ENCODE measurements at places on chromosomes 7 and 10.

- no peak for DNase-seq
These were observed 128.4 kb upstream of the PLPP4 start for GRCh38 chr10:120328647-120329046.

- no peak for DNase-seq
These were observed 256.6 kb downstream of the SORCS3 start for GRCh38 chr10:104897696-104898095.

DNA sequence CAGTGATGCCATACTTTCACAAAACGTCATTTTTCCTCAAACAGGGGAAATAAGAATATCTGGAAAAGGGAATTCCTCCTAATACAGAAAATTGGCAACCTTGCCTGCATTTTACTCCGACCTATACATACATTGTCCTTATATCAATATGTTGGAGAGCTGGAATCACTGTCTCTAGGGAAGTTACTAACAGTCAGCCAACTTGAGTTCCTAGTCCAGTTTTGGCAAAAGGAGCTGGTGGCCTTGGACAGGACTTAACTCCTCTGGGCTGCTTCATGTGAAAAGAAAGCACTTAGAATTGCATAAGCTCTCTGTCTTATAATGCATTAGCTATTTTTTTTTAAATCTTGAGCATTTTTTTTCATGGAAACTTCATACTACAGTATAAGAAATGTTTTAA is 174.2 kb upstream of the HGF start:
- DNase-seq, result no peak

DNA sequence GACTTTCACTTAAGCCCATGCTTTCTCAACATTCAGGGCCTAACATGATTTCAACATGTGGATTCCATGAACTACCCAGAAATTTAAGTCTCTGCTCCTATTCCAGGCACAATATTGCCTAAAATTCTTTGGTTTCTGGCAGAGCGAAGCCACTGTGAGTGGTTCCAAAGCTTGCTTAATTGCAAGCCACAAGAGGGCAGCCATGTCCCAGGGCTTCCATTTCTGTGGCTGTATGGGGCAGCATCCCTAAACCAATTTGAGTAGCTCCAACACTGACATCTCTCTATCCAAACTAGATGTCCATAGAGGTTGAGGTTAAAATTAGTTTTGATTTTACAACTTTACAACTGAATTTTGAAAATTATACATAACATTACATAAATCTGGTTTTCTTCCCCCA is 56.3 kb upstream of the MDFIC start:
- DNase-seq, result peak; percentile 8

- DNase-seq, result no peak
These were observed 13.5 kb downstream of the ERLIN1 start for GRCh38 chr10:100172349-100172748.

- DNase-seq, result no peak
These were observed 3.9 kb downstream of the PIK3AP1 start for GRCh38 chr10:96716390-96716789.

DNA sequence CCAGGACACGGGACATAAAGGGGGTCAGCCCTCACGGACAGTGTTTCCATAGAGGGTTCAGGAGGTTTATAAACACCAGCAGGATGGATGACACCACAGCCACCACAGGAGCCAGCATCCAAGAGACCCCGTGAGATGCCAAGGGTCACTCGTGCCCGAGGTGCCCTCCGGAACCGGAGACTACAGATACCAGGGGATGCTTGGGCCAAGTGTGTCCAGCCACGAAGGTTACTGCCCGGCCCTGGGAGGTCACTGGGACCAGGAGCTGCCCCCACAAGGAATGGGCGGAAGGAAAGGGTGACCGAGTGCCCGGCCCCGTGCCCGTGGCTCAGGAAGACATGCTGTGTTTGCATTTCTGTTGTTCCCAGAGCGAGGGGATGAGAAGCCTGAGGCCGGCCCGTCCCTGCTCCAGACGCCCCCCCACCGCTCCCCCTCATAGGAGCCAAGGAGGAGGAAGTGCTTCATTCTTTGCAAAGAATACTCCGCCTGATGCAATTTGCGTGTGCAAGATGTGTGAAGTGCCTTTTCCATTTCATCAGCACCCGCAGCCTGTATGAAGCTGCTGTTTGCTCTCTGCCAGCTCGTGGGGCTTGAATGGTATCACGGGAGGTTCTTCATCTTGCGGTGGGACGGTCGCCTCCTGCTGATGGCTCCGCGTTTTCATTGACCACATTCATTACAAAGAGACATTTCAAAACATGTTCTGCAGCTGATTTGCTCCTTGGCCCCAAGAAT is 176.4 kb downstream of the ELFN1 start:
- no peak for DNase-seq

DNA sequence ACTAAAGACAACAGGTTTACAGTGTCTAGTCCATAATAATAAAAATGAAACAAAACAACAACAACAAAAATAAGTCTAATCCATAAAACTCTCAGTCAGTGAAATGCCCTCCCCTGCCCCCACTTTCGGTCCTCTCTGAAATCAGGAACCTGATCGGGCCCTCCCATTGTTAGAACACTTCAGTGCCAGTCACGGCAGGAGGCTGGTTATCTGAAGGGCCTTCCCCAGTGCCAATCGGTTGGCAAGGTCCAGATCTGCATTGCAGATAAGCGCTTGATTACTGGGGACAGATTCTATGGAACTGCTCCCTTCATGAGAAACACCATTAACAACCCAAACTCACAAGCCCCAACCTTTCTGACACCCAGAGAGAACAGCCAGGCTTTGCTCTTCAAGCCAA is 72.2 kb upstream of the EEPD1 start:
- DNase-seq, result no peak

GRCh38 chr10:129029051-129029450 is 438.0 kb upstream of the MGMT start:
- DNase-seq, result no peak

DNA sequence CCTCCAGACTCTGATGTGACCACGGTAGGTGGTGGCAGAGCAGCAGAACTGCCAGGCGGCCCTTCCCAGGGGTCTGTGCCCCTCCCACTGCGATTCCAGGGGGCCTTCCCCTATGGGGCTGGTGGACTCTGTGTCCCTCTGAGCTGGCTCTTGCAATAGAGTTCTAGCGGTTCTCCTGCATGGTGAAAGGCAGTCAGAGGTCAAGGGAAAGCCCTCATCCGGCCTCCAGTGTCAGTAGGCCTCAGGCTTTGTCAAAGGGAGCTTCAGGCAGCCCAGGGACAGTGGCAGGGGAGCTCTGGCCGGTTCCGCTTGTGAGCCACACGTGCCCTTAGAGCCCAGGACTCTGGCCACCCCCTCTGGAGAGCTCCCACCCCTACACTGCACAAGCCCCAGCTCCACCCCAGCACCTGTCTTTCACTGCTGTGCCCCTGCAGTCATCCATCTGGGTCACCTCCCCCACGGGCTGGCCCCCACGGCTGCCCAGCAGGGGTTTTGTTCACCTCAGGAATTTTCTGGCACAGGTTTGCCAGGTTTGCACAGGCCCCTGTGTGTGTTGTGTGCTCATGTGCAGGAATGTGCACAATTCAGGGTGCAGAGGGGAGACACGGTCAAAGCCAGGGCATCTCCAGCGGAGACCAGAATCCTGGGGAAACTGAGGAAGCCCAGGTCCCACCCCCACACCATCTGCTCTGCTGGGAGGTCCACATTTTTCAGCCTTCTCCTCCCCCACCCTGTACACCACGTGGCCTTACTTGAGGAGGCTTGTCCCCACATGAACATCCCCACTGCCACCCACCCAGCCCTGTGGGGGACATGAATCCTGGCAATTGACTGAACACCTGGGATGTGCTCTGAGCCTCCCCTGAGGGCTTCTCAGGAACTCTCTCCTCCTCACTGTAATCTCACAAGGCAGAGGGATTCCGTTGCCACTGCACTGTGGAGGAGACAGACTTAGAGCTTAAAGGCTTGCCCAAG is 23.8 kb downstream of the C10orf105 start:
- DNase-seq, result no peak

GRCh38 chr7:77791956-77792355 is 6.3 kb downstream of the TMEM60 start:
- no peak for DNase-seq

DNA sequence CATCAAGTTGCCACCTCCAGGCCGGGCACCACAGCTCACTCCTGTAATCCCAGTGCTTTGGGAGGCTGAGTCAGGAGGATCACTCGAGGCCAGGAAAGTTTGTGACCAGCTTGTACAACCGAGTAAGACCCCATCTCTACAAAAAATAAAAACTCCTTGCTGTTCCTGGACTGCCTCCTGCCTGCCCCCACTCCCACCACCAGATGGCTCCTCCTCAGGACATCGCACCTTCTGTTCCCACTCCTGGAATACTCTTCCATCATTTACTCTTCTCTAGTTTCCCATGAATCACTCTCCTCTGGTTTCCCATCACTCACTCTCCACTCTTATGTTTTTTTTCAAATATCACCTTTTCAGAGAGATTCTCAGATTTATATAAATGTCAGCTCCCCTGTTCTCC is 540.7 kb downstream of the CALN1 start:
- DNase-seq, result no peak

GRCh38 chr7:44801890-44802289 is 5.4 kb downstream of the PPIA start:
- DNase-seq, result no peak

DNA sequence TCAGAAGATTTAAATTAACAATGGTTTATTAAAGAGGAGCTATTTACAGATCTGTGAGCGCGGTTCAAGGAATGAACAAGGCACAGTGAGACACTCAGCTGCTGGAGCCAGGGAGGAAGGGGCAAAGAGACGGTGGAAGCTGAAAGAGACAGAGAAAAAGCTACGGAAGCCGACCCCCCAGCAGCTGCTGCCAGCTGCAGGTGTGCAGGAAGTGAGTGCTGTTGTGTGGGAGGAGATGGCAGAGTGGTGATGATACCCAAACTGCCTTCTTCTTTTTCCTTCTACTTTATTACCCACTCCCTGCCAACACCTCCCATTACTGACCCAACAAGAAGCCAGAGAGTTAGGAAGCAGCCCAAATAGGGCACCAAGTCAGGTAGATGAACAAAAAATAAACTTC is 41.9 kb upstream of the MBL2 start:
- DNase-seq, result no peak

DNA sequence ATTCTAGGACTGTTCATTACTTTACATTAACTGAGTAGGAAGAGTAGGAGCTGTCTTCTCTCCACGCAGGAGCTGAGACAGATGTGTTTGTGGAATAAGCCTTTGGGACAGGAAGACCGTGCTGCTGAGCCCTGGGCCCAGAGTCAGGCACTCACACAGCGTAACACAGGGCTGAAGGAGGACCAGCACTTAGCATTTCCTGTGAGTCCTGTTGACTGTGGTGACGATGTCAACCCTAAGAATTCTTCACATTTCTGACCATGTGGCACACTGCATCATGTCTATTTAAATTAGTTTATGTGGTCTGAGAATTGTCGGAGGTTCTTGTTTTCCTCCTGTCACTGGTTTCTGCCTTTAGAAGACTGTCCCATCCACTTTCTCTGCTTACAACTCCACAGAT is 117.2 kb downstream of the PIP4K2A start:
- no peak for DNase-seq

GRCh38 chr10:35130663-35131062 is 4.0 kb downstream of the CREM start:
- no peak for DNase-seq

DNA sequence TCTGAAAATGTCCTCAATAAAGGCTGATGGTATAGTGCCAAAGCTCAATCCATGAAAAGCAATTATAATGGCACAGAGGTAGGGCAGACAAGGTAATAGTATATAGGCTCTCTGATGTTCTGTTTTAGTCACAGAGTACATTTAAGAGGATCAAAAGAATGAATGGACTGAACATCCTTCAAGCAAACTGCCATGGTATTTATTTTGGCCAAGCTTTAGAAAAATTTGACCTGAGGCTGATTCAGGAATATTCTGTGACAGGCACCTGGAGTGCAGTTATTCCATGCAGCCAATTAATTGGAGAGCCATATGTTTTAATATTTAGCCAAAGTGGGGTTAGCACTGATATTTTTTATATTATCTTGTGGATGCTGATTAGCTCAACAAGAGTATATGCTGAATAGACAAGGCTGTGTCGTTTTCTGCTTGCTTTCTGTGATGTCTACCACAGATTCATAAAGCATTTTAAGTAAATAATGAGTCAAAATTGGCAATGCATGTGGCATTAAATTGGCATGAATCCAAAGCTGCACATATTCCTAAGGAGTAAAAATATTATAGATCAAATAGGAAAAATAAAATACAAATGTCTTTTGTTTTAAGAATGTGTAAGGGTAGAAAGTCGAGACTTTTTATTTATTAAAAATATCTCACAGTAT is 177.4 kb downstream of the PCLO start:
- no peak for DNase-seq

DNA sequence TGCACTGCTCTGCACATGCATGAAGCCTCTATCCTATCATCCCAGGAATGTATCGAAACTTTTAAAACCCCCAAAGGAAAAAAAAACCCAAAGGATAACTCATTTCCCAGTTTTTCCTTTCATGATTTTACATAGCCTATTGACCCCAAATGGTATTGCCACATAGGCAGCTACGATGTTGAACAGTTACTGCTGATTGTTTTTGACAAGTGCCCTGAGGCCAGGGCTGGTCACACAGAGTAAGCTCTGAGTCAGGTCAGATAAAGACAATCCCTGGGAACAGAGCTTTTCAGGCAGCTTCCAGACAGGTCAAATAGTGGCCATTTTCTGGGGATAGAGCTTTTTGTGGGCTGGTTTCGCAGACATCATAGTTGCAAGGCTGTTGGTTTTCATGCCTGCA is 52.1 kb downstream of the MYL10 start:
- DNase-seq, result no peak

GRCh38 chr7:41188163-41189130 is 514.4 kb downstream of the INHBA start:
- no peak for DNase-seq

DNA sequence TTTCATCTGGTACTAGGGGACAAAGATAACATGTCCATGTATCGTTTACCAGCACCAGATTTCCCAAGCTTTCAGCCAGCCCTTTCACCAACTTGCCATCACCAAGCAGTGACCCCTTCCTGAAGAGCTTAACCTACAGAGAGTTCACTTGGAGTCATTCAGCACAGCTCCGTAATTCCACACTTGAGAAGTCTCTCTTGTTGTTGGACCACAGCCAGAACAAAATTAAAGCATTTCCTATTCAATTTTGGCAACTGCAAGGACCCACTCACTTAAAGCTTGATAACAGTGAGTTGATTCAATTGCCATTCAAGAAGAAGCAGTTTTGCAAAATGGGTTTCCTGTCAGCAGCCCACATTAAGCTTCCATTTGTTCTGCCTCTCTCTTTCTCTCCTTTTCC is 88.5 kb upstream of the LRRTM3 start:
- peak; percentile 7 for DNase-seq

- DNase-seq, result no peak
These were observed 75.8 kb upstream of the PARD3 start for GRCh38 chr10:34890939-34891338.

Data from NCI-H524 (cell line).